ENCODE measurements at places on chromosomes 1 and 21.

- no peak for DNase-seq
These were observed 59.9 kb upstream of the JAK1 start for GRCh38 chr1:65026235-65026634.

DNA sequence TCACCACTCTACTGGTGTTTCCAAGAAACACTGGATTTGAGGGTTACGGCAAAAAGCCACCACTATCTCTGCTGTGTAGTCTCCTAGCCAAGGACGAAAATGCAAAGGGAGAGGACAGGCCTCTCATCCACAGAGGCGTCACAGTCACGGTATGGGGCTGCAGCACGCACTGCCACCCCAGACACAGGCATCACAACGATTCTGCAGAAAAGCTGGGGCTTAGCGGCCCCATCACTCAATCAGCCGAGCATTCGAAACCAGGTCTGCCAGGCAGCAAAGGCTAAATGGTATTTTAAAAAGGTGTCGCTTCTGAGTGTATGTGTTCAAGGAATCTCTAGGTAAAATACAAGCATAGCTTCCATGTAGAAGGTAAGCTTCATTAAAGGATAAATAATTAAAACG, 1.4 kb downstream of the RIPK4 start:
- DNase-seq = no peak

GRCh38 chr1:10825592-10825991, 29.1 kb upstream of the CASZ1 start:
- no peak for DNase-seq

- no peak for DNase-seq
These were observed 31.1 kb upstream of the IKBKE start for GRCh38 chr1:206439205-206439604.

DNA sequence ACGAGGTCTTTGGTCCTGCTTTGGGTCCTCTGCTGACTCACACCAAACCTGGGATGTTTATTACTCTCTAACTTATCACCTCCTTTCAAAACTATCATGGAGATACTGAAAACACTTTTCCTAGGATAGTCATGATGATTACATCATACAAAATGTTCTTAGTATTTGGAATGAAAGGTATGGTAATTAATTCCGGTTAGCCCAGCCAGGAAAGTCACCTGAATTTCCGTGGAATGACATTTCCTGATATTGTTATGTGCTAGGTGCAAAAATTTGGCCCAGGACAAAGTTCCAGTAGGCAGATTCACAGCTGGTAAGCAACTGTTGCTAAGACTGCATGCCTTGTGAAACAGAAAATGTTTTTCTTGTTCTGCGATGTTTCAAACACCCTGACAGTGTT, 203.4 kb downstream of the ZNF648 start:
- no peak for DNase-seq

DNA sequence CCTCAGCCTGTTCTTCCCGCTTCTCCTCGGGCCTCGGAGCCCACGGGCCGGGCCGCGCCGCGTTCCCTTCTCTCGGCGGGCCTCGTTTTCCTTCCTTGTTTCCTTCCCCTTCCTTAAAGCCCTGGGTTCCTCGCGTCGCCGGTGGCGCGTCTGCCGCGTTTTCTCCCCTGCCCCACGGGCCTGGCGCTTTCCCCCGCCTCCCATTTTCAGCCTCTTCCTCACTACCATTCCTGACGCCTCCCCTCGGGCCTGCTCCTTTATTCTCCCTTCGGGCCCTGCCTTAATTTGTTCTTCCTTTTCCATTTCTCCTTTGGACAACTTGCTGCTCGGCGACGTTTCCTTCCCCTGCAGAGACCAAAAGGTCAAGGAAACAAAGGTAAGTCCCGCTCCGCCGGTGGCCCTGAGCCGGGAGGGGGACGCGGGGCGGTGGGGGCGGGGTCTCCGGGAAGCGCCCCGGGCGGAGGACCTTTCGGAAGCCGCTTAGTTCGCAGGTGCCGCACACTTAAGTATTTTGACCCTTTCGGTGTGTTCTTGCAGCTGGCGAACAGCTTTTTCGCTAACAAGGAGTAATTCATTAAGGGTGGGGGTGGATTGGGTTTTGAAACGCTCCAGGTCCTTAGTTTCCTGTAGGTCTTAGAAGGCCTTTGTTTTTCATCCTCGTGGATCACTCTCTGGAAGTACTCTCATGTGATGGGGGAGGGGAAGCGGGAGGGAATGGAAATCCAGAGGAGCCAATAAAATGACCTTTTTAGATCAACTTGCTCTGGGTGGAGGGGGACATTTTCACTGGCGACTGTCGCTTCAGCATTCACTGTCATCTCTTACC, 780 bp downstream of the YTHDF2 start:
- peak; percentile 40 for DNase-seq

DNA sequence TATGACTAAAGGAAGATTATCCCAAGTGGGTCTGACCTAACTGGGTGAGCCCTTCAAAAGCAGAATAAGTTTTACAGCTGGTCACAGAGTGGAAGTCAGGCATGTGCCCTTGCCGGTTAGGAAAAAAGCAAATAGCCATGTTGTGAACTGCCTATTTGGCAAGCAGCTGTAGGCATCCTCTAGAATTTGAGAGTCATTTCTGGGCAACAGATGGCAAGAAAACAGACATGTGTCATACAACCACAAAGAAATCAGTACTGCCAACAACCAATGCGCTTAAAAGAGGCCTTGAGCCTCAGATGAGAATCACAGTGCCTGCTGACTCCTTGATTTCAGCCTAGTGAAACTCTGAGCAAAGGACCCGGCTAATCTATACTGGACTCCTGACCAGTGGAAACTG, 26.8 kb downstream of the LRRC53 start:
- no peak for DNase-seq

DNA sequence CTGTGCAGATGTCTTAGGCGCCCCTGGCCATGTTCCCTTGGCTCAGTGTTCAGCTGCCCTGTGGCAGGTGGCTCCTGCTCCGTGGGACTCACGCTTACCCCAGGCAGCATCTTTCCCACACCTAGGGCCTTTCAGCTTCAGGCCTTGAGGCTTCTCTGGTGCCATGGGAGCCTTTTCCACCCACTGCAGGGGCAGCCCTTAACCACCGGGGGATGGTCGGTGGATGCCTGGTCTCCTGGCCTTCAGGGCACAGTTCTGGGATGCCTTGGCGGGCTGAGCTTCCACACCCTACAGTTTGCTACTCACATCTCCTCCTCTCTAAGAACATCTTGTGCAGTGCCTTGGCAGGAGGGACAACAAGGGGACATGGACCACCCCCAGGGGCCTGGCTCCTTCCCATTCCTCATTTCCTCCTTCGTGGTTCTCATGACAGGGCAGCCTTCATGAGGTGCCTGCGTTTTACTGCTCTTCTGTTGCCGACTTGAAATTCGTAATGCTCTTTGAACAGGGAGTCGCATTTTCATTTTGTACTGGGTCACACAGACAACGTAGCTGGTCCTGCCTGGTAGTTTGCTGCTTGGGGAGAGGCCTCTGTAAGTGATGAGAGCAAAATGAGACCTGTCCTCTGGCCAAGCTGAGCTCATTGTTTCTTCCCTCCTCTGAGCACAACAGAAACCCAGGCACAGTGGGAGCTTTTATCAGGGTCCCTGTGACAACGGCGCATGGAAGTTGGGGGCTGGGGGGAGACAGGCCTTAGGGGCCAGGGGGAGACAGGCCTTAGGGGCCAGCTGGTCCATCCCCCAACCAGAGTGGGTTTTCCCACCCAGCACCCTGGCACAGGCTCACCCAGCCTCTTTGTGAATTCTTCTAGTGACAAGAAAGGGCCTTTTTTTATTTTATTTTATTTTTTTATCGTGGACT, 62.0 kb upstream of the NEK2 start:
- no peak for DNase-seq

DNA sequence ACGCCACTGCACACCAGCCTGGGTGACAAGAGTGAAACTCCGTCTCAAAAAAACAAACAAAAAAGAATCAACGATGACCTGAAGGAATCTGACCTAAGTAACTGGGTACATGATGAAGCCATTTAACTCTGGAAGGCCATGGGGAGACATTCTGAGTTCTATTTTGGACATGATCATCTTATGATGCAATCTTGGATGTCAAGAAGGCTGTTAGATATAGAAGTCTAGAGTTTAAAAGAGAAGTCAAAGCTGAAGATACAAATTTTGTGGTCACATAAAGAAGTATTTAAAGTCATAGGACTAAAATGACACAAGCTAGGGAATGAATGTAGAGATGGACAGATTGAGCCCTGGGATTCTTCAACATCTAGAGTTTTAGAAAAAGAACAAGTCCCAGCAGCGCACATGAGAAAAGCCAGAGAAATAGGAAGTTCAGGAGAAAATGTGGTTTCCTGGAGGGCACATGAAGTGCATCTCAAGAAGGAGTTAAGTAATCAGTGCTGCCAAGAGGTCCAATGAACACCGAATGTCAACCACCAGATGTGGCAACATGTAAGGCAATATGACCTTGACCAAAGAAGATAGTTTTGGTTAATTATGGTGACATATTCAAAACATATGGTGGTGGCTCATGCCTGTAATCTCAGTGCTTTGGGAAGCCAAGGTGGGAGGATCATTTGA, 26.8 kb downstream of the ELK4 start:
- no peak for DNase-seq
